ENCODE measurements at places on chromosomes 2 and 18.

- DNase-seq: no peak
These were observed 114.6 kb downstream of the IKZF2 start for GRCh38 chr2:213036836-213037235.

GRCh38 chr2:84768840-84769239, 112.0 kb downstream of the TRABD2A start:
- no peak for DNase-seq

DNA sequence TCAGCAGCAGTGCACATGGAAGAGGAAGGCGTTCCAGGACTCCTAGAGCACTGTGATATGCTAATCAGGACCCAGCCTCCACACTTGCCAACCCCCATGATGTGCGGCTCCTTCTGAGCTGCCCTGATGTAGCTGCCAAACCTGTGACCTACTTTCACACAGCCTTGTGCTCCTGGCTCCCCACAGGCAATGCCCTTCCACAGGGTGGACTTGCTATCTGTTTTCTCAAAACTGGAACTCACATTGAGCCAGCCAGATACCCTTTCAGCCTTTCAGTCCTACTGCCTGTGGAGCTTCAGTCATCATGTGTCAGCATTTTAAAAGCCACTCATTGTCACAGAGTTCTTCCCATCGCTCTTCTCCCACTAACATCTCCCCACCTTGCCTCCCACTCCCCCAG, 181.6 kb downstream of the AFF3 start:
- DNase-seq: no peak

GRCh38 chr2:44093970-44094369, 74.7 kb upstream of the PPM1B start:
- no peak for DNase-seq

DNA sequence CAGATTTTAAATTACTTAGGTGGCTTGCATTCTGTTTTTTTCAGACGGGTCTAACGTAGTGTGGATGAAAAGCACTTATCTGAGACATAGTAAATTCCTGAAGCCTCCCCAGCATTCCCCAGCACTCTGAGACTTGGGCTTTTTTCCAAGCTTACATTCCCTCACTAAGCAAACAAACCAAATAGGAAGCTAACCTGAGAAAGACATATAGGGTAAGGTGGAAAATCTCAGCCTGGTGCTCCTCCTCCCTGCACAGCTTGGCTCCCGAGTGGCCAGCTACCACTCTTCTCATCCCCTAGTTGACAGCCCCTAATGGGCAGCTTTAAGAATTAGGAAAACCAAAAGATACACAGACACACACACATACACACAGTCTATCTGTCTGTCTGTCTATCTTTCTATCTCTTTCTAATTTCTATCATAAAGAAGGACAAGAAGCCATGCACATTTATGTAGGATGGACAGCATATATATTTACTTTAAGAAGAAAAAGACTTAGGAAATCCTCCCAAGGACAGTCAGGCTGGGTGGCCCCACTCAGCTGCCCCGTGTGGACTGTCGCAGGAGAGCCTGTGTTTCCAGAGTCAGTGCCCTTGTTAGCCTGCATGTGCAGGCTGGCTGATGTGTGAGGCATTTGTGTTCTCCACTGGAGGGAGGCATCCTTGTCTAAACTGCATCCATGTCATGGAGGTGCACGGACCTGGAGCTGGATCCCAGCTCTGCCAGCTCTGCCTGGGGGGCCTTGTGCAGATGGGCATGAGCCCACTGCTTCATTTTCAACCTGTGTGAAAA, 8.2 kb downstream of the CNNM3 start:
- DNase-seq: no peak

- DNase-seq: no peak
These were observed 14.3 kb downstream of the ARHGEF4 start for GRCh38 chr2:130850788-130851623.

- DNase-seq: no peak
These were observed 45.0 kb downstream of the EMILIN2 start for GRCh38 chr18:2891526-2892431.

DNA sequence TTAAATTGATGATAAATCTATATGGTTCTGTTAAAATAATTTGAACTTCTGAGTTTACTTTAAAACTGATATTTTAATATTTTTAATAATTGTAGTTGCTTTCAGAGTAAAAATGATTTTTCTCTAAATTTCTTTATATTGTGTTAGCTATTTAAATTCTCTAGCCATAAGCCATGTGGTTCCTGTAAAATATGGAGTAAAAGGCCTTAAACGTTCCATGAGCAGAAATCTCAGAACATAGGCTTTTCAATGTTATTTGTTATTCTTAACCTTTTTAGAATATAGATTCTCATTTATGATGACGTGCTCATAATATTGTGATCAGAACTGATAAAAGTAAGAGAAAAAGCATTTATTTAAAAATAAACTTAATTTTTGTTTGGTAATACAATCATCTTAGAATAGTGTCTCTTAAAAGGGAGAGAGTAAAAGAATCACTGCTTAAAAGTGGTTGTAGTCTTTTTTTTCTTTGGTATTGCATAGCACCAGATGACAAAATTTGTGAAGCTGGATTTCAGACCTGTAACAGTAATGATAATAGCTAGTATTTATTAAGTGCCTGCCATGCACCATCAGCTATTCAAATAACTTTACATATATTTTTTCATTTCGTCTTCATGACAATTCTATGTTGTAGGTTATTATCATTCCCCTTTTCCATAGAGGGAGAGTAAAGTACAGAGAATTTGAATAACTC, 2.7 kb downstream of the BMPR2 start:
- no peak for DNase-seq

DNA sequence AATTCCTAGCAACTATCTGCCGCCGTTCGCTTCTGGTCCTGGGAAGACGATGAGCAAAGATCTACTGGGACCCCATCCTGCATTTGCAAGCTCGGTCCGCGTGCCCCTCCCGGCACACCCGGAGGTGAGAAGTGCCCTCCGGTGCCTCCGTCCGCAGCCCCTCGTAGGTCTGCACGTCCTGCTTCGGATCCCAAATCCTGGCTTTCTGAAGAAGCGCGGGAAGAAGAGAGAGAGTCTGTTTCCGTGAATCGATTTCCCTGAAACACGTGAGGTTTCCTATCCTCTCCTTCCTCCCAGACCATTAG, 5.0 kb upstream of the OSR1 start:
- no peak for DNase-seq
